ENCODE measurements at places on chromosomes 3 and 15.

GRCh38 chr3:148903941-148904340 is 38.8 kb downstream of the CPA3 start:
- no peak for DNase-seq

- DNase-seq, result no peak
These were observed 348.5 kb downstream of the ERC2 start for GRCh38 chr3:56119575-56120349.

DNA sequence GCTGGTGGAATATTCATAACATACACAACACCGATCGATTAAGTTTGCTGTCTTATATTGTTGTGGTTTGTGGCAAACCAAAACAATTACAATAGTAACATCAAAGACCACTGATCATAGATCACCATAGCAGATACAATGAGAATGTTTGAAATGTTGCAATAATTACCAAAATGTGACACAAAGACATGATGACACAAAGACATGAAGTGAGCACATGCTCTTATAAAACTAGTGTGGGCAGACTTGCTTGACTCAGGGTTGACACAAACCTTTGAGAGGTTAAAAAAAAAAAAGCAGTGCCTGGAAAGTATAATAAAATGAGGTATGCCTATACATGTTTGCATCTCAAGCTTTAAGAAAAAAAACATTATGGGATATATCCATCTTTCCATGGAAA is 130.3 kb downstream of the NR1I2 start:
- DNase-seq, result no peak

DNA sequence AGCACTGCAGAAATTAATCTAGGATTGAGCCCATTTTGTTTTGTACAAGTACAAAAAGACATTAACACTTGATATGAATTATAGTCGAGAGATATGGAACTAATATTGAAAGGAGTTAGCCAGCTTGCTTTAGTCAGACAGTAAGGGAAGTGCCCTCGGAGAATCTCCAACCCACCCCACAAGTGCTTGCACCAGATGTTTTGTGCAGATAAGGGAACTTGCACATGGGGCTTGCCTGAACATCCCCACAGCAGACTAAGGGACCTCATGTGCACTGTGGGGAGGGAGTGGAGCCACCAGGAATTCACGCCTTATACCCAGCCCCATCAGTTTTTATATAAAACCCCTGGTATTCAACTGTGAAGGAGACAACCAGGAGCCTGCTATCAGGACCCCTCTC is 122.3 kb downstream of the EFHB start:
- peak; percentile 37 for DNase-seq

- DNase-seq, result no peak
These were observed 69.4 kb downstream of the EXOG start for GRCh38 chr3:38565339-38566214.

DNA sequence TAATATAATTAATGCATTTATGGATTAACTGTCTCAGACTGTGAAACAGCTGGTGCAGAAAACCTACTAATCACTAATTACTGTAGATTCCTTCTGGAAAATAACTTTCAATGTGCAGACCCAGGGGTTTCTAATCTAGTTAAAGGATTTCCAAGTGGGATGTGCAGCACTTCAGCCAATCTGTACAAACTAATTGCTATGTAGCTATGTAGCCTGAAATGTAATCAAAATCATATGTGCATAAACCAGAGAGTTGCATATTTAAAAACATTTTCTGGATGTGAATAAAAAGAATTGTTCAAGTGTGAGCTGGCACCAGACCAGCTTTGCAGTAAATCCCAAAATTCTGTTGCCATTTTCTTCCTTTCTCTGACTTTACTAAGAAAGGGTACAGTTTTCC is 127.5 kb upstream of the CD96 start:
- no peak for DNase-seq

Data from endothelial cell (in vitro differentiated cells).